ENCODE measurements at places on chromosomes 5 and 9.

GRCh38 chr9:8206720-8207119 lies 407.1 kb upstream of the DMAC1 start:
- DNase-seq, result no peak

GRCh38 chr5:171484460-171484899 lies 65.0 kb downstream of the FGF18 start:
- peak; percentile 44 for DNase-seq

DNA sequence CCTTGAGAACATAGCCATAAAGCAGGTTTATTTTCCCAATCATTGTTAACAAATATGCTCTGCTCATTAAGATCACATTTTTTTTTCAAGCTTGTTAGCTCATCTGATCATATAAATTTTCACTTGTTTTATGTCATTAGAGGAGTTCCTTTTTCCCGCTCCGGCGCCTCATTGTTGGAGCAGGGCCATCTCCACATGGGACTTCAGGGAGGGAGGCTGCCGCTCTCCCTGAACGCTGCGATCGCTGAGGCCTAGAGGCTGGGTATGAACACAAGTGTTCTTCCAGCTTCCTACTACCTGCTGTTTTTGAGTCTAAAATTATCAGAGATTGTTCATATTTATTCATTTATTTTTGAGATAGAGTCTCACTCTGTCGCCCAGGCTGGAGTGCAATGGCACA lies 246.9 kb downstream of the MPDZ start:
- no peak for DNase-seq

GRCh38 chr5:32051796-32052195 lies 122.3 kb downstream of the GOLPH3 start:
- no peak for DNase-seq

- DNase-seq, result no peak
Measured at GRCh38 chr5:82931110-82931509, 146.1 kb downstream of the TMEM167A start.

GRCh38 chr9:38380230-38380871 lies 12.2 kb upstream of the ALDH1B1 start:
- no peak for DNase-seq

DNA sequence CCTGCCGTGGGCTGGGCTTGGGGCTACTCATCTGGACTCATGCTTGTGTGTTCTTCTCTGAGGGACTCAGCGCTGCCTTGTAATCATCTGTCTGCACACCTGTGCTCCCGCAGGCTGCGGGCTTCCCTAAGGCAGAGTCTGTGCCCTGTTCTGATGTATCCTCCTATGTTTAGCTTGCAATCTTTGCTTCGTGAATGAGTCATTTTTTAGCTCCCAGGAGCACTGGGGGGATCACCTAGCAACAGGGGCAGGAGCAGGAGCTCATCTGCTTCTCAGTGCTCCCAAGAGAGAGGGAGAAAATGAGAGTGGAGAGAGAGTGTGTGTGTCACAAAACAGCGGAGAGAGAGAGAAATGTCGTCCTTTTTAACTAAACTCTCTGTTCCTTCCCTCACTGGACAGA lies 202.4 kb upstream of the ZNF618 start:
- DNase-seq, result no peak

GRCh38 chr5:122401976-122402725 lies 90.1 kb downstream of the SNCAIP start:
- DNase-seq, result no peak

DNA sequence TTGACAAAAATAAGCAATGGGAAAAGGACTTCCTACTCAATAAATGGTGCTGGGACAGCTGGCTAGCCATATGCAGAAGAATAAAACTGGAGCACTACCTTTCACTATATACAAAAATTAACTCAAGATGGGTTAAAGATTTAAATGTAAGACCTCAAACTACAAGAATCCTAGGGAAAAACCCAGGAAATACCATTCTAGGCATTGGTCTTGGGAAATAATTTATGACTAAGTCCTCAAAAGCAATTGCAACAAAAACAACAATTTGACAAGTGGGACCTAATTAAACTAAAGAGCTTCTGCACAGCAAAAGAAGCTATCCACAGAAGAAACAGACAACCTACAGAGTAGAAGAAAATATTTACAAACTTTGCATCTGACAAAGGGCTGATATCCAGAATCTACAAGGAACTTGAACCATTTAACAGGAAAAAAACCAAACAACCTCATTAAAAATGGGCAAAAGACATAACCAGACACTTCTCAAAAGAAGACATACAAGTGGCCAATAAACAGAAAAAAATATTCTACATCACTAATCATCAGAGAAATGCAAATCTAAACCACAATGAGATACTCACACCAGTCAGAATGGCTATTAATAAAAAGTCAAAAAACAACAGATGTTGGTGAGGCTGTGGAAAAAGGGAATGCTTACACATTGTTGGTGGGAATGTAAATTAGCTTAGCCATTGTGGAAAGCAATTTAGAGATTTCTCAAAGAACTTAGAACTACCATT lies 75.2 kb upstream of the CPEB4 start:
- no peak for DNase-seq

DNA sequence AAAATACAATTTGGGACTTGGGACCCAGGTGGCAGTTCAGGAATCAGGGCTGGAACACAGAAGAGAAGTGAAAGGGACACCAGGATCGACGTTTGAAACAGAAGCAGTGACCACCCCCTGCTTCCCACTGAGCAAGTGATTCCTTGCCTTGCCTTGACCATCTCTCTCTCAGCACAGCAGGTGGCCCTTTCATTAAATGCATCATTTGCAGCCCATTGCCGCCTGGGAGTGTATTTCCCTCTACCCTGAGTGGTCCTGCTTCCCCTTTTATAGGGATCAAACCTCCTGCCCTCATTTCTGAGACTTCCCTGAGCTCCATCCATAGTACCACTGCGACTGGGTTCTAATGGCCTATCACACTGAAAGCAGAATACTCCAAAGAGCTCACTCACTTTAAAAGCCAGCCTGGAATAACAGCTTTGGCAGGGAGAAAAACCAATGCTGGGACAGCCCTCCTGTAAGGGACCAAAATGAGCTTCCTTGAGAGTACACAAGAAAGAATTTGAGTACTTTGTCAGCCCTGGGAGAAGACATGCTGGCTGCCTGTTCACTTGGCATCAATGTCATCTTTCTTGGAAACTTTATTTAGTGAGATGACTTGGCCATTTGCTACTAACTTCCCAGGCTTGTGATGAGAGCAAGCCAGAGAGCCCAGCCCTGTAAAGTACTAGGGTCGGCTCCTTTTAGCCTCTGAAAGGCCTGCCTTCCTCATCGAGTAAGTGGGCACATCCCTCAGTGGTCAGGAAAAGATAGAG lies 149.7 kb downstream of the SLIT3 start:
- DNase-seq, result no peak

DNA sequence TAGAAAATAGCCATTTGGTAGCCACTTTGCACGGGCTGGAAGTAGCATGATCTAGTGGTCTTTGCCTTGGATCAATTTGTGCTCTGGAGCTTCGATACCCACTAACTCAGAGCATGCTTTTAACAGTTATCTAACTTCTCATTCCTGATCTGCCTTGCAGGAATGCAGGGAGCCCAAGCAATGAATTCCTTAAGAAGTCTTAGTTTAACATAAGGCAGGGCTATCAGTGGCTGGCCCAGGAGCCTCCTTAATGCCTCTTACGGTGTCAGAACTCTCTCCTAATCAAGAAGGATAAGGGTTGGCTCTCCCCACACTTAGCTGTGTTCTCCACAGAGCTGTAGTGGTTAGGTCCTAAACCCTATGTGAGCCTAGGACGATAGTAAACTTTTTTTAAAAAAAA lies 95.8 kb upstream of the TBCA start:
- DNase-seq, result no peak

- DNase-seq, result no peak
Measured at GRCh38 chr5:144369006-144369405, 198.3 kb downstream of the KCTD16 start.

- no peak for DNase-seq
Measured at GRCh38 chr5:61575103-61575502, 243.0 kb downstream of the ZSWIM6 start.

DNA sequence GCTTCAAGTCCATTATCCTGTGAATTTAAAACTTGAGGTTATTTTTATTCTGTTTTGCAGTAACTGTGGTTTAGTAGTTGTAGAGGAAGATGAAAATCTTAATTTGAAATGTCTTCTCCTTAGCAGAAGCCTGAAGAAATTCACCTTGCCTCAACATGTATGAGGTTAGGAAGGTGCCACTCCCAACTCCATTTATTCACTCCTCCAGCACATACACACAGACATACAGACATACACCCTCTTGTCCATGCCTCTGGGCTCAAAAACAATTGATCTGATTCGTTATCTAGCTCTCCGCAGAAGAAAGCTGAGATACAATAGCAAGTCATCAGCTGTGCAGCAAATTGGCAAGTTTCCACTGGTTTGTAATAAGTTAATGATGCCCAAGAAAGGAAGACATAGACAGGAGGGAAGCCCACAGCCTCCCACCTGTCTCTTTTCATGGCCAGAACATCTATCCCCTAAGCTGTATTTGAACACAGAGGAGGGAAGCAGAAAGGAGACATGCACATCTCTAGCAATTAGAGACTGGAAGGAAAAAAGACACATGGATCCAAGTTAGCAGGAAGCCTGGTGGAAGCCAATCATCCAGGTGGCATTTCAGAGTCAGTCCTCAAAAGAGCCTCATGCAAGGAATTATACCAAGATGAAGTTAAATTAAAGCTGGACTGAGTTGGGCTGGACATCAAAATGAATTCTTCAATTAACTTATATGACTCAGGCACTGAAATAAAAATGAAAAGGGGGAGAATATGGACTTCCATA lies 257.9 kb downstream of the ASTN2 start:
- DNase-seq, result no peak

GRCh38 chr9:130054325-130054786 lies 650 bp downstream of the GPR107 start:
- no peak for DNase-seq

DNA sequence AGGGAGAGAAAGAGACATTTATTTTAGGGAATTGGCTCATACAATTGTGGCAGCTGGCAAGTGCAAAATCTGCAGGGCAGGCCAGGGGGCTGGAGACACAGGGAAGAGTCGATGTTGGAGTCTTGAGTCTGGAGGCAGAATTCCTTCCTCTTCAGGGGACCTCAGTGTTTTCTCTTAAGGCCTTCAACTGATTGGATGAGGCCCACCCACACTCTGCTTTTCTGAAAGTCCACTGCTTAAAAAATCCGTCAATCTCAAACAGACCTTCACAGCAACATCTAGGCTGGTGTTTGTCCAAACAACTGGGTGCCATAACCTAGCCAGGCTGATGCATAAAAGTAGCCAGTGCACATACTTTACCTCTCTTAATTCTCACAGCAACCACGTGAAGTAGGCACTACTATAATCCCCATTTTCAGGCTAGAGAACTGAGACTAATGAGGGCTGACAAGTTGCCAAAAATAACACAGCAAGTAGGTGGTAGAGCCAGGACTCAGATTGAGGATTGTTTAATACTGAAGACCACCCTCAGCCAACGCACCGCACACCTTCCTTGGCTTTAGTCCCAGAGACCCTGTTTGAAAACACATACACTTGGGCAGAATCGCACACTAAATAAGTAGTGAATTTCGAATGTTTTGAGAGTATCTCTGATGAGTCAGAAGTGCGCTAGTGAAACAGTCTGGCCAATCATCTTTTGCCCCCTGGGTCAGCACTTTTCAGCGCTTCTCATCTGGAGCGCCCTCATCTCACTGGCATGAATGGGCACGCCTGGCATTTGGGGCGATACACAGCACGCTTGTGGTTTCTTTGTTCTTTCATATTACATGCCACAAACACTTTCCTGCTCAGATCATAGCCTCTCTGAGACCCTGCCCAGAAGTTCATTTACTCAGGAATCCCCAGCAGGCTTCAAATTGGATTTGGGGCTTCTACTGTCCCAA lies 591.4 kb downstream of the CCDC171 start:
- DNase-seq, result no peak

DNA sequence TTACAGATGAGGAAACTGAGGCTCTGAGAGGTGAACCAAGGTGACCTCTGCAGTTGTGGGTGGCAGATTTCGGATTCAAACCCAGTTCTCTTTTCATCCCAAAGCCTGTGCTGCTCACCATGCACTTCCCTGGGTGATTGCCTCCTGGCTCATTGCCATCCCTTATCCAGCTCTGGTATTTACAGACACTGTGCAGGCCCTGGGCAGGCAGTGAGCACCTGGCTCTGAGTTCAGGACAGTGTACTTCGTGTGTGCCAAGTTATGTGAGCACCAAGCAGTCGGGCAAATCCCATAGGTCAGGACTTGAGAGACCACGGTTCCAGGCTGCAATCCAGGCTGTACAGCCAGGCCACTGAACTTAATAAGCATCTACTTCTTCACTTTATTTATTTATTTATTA lies 1.4 kb downstream of the LRSAM1 start:
- DNase-seq, result no peak

DNA sequence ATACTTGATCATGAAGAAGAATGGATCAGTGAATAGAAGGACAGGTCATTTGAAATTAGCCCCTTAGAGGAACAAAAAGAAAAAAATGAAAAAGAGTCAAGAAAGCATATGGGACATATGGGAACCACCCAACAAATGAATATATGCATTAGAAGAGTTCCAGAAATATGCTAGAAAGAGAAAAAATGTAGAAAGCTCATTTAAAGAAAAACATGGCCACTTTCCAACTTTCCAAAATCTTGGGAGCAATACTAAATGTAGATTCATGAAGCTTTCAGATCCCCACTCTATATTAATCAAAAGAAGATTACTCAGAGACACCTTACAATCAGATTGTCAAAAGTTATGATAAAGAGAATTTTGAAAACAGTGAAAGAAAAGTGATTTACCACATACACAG lies 334.8 kb upstream of the NMUR2 start:
- DNase-seq, result no peak

DNA sequence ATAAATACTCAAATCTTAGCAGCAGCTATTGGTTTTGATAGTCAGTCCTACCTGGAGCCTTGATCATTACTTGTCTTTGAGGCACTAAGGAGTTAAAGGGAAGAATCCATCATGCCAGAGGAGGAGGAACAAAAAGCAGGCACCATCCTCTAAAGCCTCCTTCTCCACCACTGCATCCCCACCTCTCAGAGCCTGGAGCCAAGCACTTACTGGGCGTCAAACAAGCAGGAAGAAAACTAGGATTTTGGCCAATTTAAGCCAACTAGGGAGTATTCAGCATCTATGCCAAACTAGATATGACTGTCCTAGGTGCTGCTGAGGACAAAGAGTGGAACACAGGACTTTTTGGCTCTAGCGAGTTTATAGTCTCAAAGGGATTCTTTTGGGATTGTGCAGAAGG lies 152.5 kb downstream of the PPP2R2B start:
- no peak for DNase-seq

- DNase-seq, result no peak
Measured at GRCh38 chr5:169173372-169173771, 127.6 kb downstream of the SLIT3 start.

DNA sequence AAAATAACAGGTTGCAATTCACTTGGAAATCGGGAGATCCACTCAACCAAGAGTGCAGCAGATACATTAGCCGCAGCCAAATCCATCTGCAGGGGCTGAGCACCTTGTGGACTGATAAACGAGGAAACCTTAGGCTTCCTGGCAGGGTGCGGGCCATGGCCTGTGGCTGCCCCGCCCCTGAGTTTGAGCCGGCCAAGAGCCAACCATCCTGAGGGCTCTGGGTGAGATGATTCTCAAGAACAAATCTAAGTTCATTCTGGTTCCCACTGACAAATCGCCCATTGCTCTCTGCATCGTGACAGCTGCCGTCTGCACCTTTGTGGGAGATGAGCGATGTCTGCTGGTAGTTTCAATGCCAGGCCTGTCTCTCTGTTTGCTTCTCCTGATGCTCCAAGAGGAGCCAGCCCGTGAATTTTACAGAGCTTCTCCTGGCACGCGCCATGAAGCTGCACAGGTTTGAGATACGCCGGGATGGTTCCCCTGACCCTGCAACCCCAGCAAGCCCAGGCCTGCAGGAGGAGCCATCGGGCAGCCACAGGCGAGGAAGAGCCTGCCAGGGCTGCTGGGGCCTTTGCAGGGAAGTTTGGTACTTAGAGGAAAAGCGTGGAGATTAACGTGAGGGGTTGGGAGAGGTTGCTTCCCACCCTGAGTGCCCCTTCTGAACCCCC lies 154.0 kb downstream of the OLFM1 start:
- no peak for DNase-seq
